ENCODE measurements at places on chromosomes 5 and 9.

- no peak for DNase-seq
Observed at GRCh38 chr9:106954974-106955850, 92.2 kb downstream of the ZNF462 start.

- peak; percentile 88 for DNase-seq
Observed at GRCh38 chr5:74766849-74767578, at the start of the genes GFM2 and NSA2. Gene GFM2 (minus strand): TSS chr5:74767117. CDS start chr5:74763742, 3,375 bp downstream. Gene NSA2 (plus strand): TSS chr5:74767249. CDS start chr5:74767361, 112 bp downstream.

DNA sequence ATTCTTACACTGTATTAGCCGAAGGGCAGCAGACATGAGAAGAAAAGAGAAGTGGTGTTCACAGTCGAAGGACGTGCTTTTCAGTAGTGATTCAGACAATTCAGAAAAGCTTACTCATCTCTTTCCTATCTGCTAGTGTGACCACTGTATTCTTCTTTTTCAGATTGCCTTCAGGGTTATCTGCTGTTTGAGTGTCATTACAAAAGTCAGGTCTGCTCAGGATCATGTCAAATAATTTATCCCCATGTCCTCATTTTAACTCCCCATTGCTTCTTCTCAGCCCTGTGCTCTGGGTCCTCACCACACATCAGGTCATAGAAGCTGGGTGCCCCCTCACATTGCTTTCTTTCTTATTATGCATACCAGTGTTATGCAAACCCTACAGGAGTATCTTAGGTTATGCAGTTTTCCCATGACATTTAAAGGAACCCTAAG lies 394.0 kb downstream of the CETN3 start:
- DNase-seq = no peak

GRCh38 chr9:134626069-134626423 lies 15.6 kb upstream of the COL5A1 start:
- no peak for DNase-seq

DNA sequence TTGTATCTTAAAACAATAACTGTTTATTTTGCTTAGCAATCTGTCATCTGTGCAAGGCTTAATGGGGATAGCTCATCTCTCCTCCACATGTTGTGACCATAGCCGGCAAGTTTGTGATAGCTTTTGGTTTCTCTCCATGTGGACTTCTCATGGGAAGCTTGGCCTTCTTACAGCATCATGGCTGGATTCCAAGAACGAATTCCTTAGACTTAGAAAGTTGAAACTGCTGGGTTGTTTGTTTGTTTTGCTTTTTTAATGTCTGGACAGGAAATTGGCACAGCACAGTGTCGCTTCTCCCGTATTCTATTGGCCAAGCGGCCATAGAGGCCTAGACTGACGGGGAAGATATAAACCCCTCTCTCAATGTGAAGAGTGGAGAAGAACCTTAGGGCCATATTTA lies 61.0 kb upstream of the PRDM9 start:
- DNase-seq = no peak

DNA sequence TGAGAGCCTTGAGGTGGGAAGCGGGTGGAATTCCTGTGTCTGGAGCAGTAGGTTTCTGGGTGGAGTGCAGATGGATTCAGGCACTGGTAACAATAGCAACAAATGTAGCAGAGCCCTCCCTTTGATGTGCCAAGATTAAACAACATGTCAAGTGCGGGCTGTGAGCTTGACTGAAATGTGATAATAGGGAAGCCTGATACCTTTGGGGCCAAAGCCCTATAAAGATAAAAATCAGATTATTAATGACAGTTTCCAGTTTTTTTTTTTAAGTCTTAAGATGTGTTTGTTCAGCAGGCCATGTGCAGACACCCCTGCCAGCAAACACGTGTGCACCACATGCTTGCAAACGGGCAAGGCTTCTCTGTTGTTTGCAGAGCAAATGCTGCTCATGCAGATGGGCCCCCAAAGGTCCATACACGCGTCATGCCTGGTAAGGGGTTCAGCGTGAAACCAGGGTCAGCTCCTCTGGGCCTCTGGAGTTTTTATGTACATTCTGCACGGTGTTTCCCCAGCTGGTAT lies 193.2 kb downstream of the GADD45G start:
- no peak for DNase-seq

- DNase-seq = no peak
Observed at GRCh38 chr5:172670005-172670402, 28.9 kb downstream of the NEURL1B start.

GRCh38 chr9:35618854-35619799 lies 914 bp upstream of the CD72 start:
- no peak for DNase-seq

- DNase-seq = peak; percentile 79
Observed at GRCh38 chr9:137034709-137035506, 3.0 kb upstream of the FUT7 start.

GRCh38 chr5:136020383-136021015 lies 8.3 kb upstream of the TGFBI start:
- DNase-seq = no peak

DNA sequence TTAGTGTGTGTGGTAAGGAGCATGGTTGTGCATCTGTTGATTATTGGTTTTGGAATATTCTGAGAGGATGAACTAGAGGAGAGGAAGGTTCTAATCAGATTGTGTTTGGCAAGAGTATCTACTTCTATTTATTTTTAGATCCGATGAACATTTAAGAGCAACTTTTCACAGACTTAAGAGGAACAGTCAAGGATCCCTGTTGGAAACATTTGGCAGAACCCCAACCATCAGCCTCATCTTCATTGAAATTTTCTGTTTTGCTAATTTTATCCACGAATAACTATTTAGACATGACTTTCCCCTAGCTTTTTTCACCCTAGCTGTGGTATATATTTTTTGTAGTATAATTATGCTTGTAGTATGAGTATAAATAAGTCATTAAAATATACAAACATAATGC lies 868.5 kb downstream of the MAT2B start:
- no peak for DNase-seq

DNA sequence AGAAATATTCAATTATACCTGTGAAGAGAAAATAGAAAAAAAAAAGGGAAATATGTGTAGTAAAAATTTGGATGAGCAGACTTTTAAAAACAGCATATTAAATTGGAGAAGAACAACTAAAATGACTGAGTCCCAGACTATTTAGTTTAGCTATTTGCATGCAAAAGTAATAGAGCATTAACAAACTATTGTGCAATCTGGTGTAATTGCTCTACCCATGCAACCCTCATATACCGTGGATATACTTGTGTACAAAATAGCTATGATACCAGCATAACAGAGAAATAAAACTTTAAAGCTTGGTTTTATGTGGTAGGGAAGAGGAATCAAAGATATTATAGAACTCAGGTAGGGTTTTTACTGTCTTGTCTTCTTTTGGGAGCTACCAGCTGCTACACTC lies 78.7 kb upstream of the PRDM9 start:
- no peak for DNase-seq

DNA sequence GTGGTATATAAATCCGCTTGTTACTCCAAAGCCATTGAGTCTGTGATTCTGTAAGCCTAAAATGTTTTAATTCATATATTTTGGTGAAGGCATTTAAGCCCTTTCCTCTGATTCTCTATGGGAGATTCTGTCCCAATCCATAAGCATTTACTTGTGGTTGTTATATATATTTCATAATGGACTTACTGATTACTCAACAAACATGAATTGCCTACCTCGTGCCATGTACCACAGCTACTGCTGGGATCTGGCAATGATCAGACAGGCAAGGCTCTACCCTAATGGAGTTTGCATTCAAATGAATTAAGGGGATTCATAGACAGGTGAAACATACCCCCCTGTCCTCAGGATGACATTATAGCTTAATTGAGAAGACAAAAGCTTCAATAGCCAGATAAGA lies 54.5 kb downstream of the C9orf152 start:
- DNase-seq = no peak

- no peak for DNase-seq
Observed at GRCh38 chr9:76298521-76299144, 95.6 kb downstream of the RFK start.

- no peak for DNase-seq
Observed at GRCh38 chr5:147377682-147378081, 132.2 kb downstream of the DPYSL3 start.

DNA sequence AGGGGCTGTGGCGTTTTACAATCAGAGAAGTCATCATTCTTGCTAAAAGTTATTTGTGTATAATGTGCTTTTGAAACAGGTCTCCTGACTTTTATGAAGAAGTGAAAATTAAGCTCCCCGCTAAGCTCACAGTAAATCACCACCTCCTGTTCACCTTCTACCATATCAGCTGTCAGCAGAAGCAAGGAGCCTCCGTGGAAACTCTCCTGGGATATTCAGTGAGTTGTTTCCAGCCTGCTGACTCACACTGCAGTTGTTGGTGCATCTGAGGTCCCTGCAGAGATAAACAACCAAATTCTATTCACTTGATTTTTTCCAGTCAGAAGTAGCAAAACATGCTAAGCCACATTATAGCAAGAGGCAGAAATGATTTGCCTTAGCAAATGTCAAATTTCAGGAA lies 156.7 kb downstream of the DOCK8 start:
- DNase-seq = no peak

DNA sequence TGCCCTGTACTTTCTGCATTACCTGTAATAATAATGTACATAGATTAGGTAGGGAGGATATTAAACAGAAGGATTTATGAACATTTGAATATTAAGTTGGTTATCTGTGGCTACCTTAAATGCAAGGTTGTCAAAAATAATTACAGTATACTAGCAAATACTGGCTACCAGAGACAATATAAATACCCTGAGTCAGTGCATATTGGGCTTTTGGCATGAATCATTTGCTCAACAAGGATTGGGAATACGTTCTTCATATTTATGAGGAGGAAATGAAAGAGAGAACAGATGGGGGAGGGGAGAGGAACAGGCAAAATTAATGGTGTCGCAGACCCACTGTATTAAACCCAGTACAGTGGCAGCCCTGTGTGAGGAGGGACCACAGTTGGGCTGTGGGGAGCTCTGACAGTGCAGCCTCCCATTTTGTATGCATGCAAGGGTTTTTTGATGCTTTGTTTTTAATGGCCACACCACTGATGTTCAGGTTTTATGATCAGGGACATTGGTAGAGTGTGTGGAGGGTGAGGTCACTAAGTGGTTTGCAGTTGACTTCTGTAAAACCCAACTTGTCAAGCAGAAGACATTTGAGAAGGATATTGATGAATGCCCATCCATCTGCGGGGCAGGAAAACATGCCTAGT lies 56.9 kb downstream of the MVB12B start:
- DNase-seq = no peak

DNA sequence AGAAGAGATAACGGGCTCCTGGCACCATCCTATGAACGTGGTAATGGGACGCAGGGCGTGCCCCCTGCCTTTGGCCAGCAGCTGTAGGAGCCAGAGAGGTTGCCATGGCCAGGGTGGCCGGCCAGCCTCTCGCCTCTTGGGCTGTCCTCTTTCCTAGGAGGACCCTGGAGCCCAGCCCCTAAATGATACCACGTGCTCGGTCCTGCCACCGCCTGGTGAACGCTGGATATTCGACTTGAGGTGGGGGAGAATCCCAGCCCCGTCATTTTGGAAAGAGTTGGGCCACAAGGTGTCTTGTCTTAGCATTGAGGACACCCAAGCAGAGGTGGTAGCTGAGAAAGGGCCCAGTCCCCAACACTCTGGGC lies 391 bp upstream of the NRG2 start:
- DNase-seq = peak; percentile 90

GRCh38 chr5:14579731-14580397 lies 1.7 kb upstream of the OTULINL start:
- DNase-seq = no peak

DNA sequence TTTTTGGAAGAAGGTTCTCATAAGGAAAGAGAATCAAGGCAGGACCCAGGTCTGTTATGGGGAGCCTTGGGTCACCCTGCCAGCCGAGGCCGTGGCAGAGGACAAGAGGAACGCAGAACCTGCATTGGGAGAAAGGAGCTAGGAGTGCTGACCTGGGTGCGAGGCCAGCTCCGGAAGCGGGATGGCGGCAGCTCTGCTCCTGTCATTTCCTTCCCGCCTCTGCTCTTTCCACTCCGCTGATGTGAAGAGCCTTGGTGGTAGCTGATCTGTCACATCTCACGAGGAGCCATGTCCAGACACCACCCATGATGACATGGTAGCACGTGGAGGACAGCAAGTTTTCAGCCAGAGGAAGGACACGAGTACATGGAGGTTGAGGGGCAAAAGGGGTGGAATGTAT lies 109.5 kb upstream of the COL5A1 start:
- DNase-seq = no peak

- no peak for DNase-seq
Observed at GRCh38 chr5:134006115-134006514, 1.3 kb upstream of the VDAC1 start.

GRCh38 chr5:158594595-158595242 lies 505.0 kb downstream of the EBF1 start:
- no peak for DNase-seq

GRCh38 chr9:87305151-87305550 lies 192.5 kb upstream of the DAPK1 start:
- no peak for DNase-seq

- peak; percentile 36 for DNase-seq
Observed at GRCh38 chr9:126985870-126986498, 71.4 kb downstream of the RALGPS1 start.

GRCh38 chr9:107404161-107404560 lies 85.4 kb downstream of the KLF4 start:
- no peak for DNase-seq

DNA sequence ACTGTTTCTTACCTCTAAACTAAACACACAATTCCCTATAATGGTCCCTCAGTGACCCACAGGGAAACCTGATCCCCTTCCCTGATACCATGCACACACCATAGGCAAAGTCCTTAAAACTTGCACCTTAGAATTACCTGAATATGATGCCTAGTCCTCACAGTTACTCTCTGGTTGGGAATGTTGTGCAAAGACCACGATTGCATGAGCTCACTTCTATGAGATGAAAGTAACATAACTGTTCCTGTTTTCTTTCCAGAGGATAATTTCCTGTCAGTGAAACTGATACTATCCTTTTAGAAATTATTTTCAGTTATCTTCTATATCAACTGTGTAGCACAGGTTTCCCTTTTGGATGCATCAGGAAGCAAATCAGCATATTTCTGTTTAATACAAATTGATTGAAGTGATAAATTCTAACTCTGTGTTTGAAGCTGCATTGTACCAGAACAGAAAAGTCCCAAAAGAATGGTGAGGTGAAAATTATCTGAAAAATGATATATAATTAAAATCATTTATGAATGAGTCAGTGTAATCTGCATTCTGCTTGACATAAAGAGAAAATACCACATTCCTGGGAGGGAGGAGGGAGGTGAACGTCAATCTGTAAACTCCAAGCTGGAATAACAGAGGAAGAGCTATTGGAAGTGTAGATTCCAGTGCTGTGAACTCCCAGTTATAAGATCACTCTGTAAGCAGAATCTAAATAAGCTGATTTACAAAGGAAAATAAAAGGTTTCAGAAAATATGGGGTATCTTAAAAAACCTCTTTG lies 51.2 kb upstream of the TNFAIP8 start:
- no peak for DNase-seq

GRCh38 chr5:55176176-55176818 lies 3.3 kb upstream of the CDC20B start:
- DNase-seq = no peak

DNA sequence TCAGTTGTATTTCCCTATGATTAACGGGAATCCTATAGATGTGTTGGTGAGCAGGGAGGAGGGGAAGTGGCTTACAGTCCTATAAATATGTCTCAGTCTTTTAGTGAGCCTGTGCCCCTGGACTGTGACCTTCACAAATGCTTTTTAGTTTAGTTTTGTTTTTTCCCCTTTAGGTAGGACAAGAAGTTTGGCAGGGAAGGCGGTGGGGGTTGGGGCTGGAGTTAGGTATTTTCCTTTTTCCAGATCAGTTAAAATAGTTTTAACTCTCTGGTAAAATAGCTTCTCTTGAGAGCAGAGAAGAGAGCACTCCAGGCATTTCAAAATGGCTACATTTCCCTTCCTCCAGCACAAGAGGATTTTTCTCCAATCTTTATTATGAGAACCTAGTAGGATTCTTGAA lies 272.1 kb downstream of the SPATA31D1 start:
- DNase-seq = no peak
